ENCODE measurements at places on chromosomes 4 and X.

GRCh38 chr4:164116286-164116685 is 621.8 kb downstream of the TMA16 start:
- no peak for DNase-seq

DNA sequence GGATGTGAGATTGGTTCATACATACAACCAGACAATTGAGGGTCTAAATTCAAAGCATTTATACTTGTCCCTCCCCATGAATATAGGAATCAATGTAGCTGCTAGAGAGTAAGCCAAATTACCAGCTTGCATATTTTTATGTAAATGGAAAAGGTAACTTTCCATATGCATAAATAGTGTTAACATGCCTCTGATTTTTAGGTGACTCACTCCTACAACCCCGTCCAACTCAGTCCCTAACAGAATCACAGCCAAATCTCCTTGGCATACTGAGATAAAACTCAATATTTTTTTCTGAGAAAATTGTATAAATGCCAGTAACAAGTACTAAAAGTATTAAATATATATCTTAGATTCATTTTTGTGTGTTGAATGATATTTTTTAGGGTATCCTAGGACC is 67.2 kb downstream of the INPP4B start:
- DNase-seq = no peak

DNA sequence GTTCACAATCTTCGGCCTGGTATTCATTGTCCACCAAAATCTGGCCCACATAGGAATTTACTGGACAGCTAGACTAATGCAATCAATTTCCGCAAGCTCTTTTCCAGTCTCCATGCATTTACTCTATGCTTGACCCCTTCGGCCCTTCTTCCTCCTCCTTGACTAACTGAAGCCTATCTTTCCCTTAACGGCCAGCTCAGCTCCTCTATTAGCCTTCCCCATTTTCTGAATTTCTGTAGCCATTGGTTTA is 1.2 kb upstream of the PHKA2 start:
- no peak for DNase-seq

- DNase-seq = no peak
Observed at GRCh38 chrX:13764281-13764680, 29.7 kb downstream of the OFD1 start.

DNA sequence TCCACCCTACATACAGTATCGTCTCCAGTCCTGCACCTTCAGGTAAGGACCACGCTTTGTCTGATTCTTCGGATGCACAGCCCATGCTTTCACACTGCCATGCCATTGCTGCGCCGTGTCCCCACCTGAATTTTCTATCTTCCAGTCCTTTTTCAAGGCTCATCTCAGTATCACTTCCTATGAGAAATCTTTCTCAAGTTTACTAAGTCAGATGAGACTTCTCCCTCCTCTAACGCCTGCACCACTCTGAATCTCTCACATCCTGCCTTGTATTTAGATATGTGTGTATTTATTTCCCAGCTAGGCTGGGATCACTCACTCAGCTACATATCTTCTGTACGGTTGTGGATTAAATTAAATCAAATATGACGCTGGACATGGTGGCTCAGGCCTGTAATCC is 116.8 kb downstream of the SMIM20 start:
- no peak for DNase-seq

- no peak for DNase-seq
Observed at GRCh38 chr4:98641376-98641775, 17.0 kb downstream of the TSPAN5 start.

- no peak for DNase-seq
Observed at GRCh38 chr4:7514789-7515188, 80.1 kb upstream of the PSAPL1 start.

- no peak for DNase-seq
Observed at GRCh38 chr4:171644430-171645057, 168.7 kb upstream of the GALNTL6 start.

DNA sequence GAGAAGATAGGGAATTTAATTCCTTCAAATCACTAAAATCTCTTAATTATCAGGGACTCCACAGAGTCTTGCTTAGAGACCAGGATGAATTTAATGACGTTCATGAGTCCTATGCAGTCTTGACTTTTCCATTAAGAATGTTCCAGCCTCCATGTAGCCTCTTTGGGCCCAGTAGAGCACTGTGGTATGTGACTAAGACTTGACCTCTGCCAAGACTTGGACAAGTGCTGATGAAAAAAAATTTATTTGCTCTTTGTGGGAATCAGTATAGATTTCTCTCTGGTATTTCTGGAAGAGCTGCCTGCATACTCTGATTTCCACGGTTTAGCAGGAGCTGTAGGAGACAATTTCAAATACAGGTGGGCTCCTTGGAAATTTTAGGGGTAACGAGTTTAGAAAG is 40.6 kb downstream of the CHRDL1 start:
- no peak for DNase-seq

- DNase-seq = no peak
Observed at GRCh38 chrX:98452456-98452855, 1568.7 kb downstream of the RPA4 start.

- no peak for DNase-seq
Observed at GRCh38 chrX:39823854-39824253, 273.9 kb downstream of the BCOR start.

- DNase-seq = no peak
Observed at GRCh38 chr4:137738375-137738990, 206.2 kb upstream of the PCDH18 start.

- no peak for DNase-seq
Observed at GRCh38 chrX:98956014-98956413, 1454.1 kb downstream of the PCDH19 start.

DNA sequence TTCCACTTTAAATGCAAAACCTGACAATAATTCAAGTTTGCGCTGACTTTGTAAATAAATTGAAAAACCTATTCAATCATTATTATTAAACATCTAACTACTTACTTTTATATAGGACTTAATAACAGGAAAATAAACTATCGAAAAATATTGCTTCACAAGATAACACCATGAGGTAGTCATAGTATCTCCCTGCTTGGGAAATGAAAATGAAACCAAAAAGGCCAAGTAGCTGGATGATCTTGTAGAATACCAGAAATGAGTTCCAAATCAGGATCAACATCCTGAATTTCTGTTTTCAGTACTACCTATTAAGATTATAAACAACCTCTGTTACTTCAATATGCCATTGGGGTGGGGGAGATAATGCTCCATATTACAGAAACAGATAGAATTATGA is 58.9 kb downstream of the CHIC2 start:
- DNase-seq = no peak

- no peak for DNase-seq
Observed at GRCh38 chr4:126071346-126072333, 756.9 kb downstream of the FAT4 start.

DNA sequence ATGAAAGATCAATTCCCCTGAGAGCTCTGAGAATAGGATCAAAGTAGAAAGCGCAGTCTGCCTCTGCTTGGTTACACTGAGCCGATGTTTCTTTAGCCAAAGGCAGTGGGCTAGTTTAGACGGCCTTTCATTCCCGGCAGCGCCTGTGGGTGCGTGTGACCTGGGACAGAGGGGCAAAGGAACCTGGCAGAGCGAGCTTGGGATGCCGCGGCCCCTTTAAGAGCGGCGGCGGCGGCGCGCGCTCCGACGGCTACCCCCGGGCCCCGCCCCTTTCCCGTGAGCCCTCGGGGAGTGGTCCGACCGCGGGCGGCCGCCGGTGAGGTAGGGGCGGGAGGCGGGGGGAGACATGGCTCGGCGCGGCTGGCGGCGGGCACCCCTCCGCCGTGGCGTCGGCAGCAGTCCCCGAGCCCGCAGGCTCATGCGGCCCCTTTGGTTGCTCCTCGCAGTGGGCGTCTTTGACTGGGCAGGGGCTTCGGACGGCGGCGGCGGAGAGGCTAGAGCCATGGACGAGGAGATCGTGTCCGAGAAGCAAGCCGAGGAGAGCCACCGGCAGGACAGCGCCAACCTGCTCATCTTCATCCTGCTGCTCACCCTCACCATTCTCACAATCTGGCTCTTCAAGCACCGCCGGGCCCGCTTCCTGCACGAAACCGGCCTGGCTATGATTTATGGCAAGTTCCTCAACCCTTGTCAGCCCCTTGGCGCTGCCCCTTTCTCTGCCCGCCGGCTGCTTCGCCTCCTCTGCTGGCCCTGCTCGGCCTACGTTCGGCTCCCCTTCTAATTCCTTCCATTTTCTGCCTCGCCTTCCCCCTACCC is at the start of gene SLC9A6:
Gene SLC9A6 (plus strand): TSS at position 279 of the 816 bp plus-strand sequence. CDS start 224 bp downstream, at position 503.
- DNase-seq = peak; percentile 40

- no peak for DNase-seq
Observed at GRCh38 chrX:21770631-21771321, 12.9 kb upstream of the SMPX start.

- DNase-seq = no peak
Observed at GRCh38 chr4:84631573-84631972, 48.6 kb downstream of the CDS1 start.

DNA sequence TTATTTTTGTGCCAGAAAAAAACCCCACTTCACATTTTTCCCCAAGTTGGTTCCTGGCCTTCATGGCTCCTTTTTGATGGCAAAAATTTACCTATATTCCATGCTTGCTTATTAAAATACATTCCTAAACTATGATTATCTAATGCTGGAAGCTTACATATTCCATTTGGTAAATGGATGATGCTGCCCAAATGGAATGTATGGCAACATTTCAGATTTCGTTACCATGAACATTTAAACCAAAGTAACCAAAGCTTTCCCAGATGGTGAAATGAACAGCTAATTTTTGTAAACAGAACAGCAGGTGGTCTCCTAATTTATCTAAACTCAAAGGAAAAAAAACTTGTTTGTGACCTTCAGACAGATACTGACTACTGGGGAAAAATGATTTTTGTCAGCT is 110.8 kb upstream of the TEX13A start:
- no peak for DNase-seq

- no peak for DNase-seq
Observed at GRCh38 chr4:128162434-128162833, 101.3 kb downstream of the LARP1B start.

GRCh38 chr4:2249526-2250356 is 7.8 kb upstream of the HAUS3 start:
- no peak for DNase-seq

DNA sequence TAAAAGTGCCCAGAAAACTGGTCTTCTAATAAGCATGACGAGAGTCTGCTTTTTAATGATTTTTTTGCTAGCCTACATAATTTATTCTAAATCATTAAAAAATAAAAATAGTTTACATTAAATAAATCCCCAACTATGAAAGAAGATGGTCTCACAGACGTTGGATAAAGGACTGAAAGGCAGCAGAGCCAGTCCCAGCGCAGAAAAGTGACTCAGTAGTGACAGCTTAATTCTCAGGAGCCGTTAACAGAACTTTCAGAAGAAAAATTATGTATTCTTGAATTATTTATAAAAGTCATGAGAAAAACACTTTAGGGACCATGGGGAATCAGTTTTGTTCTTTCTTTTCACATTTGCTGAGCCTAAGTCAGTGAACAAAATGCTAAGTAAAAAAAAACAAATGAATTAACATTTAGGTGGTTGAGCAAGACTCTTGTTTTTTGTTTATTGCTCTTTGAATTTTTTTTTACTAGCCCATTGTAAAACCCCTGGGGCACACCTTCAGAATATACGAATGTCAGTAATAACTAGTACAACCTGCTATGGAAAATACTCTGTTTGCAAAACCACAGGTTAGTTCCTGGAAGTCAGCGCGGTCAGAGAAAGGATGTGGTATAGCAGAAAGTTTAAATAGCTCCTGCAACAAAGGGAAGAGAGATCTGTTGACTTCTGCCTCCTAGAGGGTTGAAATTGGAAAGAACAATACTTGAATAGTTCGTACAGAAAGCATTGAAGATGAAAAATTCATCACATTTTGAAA is 50.4 kb upstream of the CCDC160 start:
- DNase-seq = no peak

GRCh38 chr4:113943863-113944262 is 35.6 kb downstream of the ARSJ start:
- DNase-seq = no peak

DNA sequence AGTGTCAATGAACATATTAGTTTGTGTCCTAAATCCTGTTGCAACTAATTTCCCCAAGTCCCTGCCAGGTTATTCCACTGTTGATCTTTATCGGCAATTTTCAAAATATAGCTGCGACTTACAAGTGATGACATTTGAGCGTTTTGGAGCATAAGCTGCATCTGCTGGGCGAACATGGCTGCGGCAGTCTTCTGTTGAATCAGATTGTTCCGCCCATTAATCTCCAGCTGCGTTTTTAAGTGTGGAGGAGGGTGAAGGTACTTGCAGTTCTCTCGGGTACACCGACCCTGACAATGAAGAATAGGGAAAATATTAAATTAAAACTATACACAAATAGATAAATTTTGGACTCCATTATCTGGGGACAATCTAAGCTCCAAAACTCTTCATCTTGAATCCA is 82.7 kb downstream of the MBNL3 start:
- DNase-seq = no peak

GRCh38 chrX:150405006-150405405 is 41.9 kb downstream of the MAMLD1 start:
- no peak for DNase-seq

DNA sequence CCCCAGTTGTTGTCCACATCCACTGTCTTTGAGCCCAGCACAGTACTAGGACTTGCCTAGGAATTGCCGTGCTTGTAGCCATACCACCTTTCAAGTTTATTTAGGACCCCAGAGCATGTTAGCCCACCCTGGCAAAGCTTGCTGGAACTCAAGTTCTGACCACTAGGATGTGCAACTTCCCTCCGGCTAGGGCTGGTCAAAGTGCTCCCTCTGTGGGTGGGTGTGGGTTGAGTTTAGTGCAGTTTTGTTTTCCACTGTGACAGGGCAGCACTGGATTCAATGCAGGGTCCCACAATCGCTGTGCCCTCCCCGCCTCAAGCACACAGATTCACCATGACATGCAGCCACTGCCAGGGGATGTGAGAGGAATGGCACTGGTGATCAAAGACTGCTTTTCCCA is 96.0 kb downstream of the RASGEF1B start:
- DNase-seq = no peak

GRCh38 chr4:129218897-129219296 is 122.9 kb downstream of the C4orf33 start:
- no peak for DNase-seq

DNA sequence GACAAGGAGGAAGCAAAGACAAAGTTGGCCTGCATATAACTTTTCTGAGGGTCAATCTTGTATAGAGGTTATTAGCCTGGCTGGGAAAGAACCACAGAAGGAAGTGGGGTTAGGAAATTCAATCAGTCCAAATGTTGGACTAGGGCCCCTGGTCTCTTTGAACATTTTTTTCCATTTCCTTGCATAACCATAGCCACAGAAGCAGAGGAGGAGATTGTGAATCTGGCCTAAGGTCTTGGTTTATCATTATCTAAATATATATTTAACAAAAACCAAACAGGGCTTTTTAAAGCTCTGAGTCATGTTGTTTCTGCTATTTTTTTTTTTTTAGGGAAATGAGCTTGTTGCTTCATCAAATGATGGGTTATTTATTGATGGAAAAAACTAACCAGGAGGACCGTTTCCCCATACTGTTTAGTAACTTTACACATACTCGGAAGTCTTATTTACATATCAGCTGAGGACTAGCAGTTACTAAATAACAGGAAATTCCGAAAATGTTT is 97.7 kb upstream of the ACSL4 start:
- DNase-seq = no peak

Data from stimulated activated CD8-positive, alpha-beta memory T cell treated with anti-CD3 and anti-CD28 coated beads, Interleukin-7, amount 100 ng/mL, for 1 hour (primary cell).